Head of caudate nucleus (tissue), 42 donors: ENCODE measurements at places on chromosomes 7 and 10.

DNA sequence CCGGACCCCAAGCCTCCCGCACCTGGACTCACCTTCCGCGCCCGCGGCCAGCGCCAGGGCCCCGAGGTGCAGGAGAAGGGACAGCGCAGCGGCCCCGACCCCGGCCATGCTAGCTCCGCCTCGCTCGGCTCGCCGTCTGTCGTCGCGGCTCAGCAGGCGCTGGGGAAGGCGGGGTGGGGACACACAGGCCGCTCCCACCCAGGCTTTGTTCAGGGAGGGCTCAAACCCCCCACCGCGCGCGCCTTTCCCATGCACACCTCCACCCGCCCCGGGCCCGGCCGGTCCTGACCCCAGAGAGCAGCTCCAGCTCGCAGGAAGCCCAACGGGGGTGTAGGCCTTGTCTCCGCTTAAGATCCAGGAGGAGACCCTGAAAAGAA is at the start of gene KCP:
TSS of gene KCP (minus strand) at position 141 of the 377 bp plus-strand sequence. CDS start at position 108, 33 bp downstream.
- DNase-seq: no peak

DNA sequence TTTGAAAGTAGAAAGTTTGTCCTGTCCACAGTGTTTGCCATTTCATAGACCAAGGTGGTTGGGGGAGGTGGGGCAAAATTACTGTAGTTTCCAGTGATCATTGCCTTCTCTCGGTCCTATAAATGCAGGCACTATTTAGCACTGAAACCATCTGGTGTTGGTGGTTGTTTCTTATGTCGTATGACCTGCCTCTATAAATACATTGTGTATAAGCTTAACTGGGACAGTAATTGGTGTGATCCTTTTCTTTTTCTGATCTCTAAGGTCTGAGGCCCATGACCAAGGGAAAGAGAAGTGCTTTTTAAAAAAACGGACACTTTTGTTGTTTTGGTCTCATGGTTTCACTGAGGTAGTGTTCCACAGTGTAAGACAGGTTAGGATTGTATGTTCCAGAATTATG is 63.1 kb downstream of the AUTS2 start:
- DNase-seq: no peak

DNA sequence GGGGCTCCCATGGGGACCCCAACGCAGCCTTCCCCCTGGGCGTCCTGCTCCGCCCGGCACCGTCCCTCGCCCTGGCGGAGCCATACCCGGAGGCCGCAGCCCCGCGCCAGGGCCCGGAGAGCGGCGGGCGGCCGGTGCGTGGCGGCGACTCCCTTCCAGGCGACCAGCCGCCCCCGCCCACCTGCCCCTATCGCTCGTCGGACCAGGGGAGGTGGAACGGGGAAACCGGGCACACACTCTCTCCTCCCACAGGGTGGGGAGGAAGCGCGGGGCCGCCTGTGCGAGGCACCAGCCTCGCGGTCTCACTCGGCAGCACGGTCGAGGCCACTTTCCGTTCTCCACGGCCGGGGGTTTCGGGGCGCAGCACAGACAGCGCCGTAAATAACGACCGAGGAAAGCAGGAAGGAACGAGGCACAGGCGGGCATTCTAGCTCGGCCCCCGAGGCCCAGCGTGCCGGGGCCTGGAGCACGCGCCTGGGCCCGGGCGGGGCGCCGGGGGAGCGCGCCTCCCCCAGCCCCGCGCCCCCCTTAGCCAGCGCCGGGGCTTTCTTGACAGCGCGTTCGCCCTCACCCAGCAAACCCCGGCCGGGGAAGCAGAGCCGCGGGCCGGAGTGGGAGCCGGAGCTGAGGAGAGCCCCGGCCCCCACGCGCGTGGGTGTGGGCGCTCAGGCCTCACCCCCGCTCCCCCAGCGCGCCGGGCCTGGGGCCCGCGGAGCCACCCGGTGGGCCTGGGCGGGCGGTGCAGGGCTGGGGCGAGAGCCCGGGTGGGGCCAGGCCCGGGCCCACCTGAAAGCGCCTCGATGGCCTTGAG is 936 bp downstream of the IGF2BP3 start:
- DNase-seq: no peak

DNA sequence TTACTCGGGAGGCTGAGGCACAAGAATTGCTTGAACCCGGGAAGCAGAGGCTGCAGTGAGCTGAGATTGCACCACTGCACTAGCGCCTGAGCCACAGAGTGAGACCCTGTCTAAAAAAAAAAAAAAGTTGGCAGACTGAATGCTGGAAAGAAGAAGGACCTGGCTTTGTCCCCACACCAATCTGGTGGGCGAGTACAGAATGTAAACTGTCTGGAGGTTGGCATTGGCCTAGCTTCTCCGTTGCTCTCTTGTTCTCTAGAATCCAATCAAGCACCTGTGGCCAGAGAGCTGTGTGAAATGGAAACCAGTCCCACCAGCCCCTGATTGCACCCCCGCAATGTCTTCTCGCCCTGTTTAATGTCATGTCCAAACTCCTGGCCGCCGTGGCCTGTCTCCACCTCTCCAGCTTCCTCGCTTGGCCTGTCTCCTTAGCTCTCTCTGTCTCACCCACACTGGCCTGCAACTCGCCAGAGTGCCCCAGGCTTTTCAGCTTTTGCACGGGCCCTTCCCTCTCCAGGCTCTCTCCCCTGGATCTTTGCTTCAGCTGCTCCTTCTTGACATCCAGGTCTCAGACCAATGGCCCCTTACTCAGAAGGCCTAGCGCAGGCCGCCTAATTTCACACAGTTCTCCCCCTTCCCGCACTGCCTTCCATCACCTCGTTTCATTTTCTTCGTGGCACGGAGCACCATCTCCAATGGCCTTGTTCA is 670 bp upstream of the AGK start:
- DNase-seq: peak; percentile 20

DNA sequence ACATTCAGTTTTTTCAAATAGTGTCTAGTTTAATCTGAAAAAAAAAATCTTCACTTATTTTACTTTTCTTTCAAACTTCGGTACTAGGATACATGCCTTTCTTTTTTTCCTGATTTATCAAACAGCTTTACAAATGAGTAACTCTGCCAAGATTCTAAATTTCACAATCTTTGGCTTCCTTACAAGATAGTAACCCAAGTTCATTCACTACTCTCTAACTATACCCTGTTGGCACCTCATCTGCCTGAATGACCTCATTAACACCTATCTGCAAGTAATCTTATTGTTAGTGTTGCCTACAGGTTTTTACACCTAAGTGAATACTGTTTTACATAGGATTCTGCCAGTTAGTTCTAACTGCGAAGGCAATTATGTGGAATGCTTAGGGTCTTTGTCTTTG is 159.8 kb downstream of the FOXP2 start:
- no peak for DNase-seq

GRCh38 chr7:15678653-15679052 is 7.8 kb downstream of the MEOX2 start:
- DNase-seq: no peak

GRCh38 chr7:152780935-152781334 is 21.4 kb downstream of the ACTR3B start:
- DNase-seq: no peak

- no peak for DNase-seq
Measured at GRCh38 chr10:84493361-84493760, 165.0 kb downstream of the CCSER2 start.

DNA sequence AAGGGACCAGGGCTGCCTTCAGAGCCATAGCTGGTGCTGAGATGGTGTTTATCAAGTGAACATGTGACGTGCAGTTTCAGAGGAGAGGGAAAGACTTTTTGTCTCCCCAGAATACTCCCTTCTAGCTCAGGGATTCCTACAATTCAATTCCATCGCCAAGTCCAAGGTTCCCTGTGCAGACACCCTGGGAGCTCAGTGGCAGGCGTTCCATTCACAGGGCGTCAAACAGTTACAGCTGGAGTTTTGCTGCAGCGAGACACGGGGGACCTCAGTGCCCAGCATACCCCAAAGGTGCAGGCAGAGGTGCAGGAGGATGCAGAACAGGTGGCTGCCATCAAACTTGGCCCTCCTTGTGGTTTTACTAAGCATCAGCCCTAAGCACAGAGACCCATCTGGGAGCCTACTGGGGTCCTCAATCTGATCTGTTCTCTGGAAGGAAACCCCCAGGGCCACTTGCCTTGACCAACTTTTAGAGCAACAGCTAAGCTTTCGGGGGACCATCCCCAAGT is 846 bp upstream of the CALML5 start:
- DNase-seq: no peak

- peak; percentile 49 for DNase-seq
Measured at GRCh38 chr10:24901686-24902399, 50.6 kb downstream of the PRTFDC1 start.

GRCh38 chr10:116316503-116316902 is 7.7 kb upstream of the CCDC172 start:
- DNase-seq: no peak

- DNase-seq: no peak
Measured at GRCh38 chr7:121689749-121690148, 183.2 kb upstream of the PTPRZ1 start.

DNA sequence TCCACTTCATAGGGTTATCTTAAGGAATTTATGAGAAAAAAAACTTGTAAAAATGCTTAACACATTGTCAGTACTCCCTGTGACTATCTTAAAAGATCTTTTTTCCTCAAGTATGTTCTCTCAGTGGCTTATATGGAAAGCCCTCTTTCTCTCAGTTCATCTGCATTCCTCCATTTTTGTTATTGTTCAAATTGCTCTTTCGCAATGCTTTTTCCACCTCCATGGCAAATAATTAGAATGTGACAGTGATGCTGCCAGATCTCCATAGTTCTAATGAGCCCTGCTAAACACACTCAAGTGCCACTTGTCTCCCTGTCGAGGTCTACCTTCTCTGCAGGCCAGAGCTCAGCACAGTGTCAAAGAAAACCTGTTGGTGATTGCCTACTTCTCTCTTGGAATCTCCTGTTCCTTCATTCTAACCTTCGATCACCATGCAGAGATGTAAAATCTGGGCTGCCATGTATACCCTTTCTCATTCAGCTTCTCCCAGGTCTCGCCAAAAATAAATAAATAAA is 37.2 kb upstream of the ABCB5 start:
- DNase-seq: no peak

- no peak for DNase-seq
Measured at GRCh38 chr10:120229641-120230040, 227.4 kb upstream of the PLPP4 start.

DNA sequence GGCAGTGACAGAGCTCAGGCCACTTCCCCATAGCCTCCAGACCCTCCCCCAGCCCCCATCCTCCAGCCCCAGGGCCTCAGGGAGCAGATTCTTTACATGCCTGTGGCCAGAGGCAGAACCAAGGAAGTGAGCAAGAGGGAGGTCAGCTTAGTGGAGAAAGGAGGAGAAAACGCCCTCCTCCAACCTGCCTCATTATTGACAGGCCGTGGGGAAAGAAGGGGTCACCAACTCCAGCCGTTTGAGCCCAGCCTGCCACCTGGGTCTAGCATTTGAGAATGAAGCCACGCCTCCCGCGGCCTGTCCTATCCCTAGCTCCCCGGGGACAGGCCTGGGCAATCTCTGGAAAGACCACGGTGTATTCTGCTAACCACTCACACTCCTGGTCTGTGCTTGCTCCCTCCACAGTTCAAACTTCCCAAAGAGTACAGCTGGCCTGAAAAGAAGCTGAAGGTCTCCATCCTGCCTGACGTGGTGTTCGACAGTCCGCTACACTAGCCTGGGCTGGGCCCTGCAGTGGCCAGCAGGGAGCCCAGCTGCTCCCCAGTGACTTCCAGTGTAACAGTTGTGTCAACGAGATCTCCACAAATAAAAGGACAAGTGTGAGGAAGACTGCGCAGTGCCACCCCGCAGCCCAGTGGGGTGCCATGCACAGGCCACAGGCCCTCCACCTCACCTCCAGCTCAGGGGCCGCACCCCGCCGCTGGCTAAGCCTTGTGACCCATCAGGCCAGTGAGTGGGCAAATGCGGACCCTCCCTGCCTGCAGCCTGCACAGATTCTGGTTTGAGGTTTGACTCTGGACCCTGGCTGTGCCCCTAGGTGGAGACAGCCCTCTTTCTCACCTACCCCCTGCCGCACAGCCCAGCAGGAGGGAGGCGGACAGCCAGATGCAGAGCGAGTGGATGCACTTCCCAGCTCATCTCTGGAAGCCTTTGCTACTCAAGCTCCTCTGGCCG is 14.3 kb upstream of the TRIM8 start:
- no peak for DNase-seq

DNA sequence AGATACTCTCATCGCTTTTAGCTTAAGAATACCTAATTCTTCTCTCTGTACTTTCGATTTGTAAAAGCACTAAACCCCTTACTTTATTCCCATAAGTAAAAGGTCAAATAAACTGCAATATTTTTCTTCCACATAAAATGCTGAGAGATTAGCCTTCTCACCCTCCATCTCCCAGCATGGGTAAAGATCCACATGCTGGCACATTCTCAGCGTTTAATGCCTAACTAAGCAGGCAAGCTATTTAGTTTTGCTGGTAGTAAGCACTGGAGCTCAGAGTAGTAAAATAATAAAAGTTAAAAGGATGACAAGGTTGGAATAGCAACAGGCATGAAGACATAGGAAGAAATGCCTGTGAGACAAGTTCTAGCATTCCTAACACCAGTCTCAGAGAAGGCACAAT is 65.9 kb upstream of the NEBL start:
- DNase-seq: no peak

DNA sequence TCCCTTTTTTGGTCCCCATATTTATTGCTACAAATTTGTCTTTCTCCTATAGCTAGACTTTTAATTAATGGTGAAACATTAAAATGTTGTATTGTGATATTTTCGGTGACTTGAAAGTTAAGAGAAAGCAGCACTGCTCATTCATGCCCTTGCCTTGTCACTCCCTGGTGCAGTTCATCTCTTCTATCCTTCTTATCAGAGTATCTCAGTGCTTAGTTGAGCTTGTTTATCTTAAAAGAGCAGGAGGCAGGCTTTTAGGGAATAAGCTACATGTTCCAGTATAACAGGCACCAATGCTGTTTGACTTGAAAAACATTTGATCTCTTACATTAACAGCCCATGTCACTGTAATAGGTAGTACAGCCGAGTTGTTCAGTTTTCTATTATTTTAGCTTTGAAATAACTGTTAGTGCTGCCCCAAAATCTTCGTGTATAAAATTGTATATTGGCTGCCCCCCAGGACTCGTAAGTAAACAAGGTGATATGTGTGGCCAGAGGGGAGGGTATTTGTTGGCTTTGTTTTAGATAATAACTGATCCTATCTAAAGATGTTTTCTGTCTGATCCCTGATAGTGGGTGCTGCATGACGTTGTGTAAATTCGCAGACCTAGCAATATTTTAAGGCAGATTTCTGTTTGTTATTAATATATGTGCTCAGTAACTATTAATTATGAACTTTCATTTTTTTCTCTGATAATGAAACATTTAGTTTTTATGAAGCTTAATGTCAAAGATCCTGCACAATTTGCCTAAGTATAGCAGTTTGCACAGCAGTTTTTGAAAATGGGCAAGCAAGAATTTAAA is 96.5 kb downstream of the BTRC start:
- no peak for DNase-seq

DNA sequence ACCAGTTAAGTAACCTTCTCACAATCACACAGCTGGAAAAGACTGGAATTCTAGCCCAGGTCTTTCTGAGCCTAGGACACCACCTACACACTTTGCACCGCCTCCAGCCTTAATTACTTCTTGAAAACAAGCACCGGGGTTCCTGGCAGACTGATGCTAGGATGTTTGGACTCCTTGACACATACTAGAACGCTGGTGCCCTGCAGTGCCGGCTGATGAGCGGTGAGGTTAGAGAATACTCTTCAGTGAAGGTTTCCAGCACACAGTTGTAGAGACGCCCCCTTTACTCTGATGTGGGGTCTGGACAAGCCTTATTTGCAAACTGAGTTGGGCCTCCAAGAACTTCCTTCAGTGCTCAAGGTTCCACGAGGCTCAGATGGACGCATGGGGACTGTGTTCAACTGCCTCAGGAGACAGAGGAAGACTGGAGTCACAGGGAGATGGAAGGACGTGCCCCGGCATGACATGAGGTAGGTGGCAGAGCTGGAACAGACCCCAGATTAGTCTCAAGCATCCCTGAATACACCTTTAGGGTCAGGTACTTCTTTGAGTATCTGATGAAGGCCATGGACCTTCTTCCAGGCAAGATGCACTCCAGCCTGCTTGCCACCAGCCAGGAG is 89.6 kb downstream of the COBL start:
- DNase-seq: no peak
